ENCODE measurements at places on chromosomes 2 and 18.

- DNase-seq: no peak
Observed at GRCh38 chr2:126656431-126657147, 631 bp downstream of the GYPC start.

DNA sequence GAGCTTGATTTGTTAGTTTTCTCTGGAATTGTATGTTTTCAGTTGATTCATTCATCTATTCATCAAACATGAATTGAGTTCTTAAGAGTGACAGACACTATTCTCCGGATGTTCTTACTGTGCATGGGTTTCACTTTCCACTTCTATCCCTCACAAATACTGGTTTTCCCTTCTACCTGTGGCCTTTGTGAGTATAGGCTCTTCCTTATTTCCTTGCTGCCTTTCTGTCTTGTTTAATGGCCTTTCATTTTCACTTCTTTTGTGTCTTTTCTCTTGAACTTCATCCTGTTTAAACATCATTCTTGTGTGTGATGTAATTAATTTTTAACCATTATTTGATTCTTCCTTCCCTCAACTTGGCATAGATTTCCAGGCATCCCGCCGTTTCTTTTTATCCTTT, 90.7 kb downstream of the CRIM1 start:
- no peak for DNase-seq

GRCh38 chr2:23528690-23529089, 143.7 kb downstream of the KLHL29 start:
- DNase-seq: no peak

DNA sequence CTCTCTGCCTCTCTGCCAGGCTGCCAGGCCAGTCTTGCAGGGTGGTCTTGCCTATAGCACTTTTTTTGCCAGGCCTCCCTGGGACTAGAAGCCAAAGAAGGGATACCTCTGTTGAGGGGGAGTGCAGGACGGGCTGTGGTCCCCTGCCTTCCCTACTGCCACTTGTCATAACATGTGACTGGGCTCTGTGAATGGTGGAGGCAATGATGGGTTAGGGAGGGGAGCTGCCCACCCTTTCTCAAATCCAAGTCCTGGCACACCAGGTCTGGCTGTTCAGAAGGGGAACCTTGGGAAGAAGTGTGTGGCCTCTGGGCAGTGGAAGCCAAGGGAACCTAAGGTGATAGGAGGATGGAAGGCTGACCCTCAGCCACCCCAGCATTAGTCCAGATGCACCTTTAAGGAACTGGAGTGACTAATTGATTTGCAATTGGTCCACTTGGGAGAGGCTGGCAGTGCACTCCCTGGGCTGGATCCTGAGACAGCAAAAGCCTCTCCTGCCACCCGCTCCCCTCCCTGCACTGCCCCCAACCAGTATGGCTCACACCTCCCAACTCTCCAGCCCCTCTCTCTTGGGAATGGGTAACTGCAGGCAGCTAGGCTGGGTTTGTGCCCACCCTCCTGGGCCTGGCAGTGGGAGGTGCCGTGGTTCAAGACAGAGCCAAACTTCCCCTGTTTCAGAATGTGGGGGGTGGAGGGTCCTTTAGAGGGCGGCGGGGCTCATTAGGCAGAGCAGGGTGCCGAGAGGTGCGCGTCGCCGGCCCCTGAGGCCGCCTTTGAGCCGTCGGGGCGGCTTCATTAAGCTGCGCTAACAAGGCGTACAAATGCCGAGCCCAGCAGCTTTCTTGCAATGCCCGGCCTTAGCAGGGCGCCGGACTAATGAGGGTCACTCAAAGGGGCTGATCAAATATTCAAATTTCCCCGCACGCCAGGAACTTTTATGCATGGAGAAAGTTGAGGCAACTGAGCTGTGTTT, 4.5 kb upstream of the SIX3 start:
- no peak for DNase-seq

DNA sequence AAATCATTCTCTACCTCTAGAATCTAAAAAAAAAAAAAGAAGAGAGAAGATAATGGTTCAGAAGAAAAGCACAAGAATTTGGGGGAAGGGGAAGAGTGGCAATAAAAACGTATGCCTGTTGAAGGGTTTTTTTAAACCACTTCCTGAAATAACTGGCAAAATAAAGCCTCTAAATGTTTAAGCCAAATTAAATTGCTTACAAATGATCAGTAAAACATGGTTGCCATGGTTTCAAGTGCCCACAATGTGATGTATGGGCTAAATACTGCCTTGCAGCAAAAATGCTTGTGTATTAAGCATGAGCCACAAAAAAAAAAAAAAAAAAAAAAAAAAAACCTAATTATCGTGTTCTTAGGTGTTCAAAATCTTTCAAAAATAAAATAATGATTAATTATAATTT, 60.8 kb downstream of the RBM43 start:
- DNase-seq: no peak

- peak; percentile 62 for DNase-seq
Observed at GRCh38 chr18:23627321-23627720, 35.4 kb downstream of the ANKRD29 start.

- no peak for DNase-seq
Observed at GRCh38 chr2:166768393-166769123, 119.7 kb upstream of the XIRP2 start.

GRCh38 chr2:67824186-67824585, 238.6 kb downstream of the C1D start:
- no peak for DNase-seq

- no peak for DNase-seq
Observed at GRCh38 chr2:6968319-6969100, 51.3 kb downstream of the RNF144A start.

GRCh38 chr2:212124598-212124997, 414.0 kb downstream of the ERBB4 start:
- DNase-seq: no peak

GRCh38 chr18:43139288-43139946, 23.9 kb upstream of the RIT2 start:
- DNase-seq: no peak

DNA sequence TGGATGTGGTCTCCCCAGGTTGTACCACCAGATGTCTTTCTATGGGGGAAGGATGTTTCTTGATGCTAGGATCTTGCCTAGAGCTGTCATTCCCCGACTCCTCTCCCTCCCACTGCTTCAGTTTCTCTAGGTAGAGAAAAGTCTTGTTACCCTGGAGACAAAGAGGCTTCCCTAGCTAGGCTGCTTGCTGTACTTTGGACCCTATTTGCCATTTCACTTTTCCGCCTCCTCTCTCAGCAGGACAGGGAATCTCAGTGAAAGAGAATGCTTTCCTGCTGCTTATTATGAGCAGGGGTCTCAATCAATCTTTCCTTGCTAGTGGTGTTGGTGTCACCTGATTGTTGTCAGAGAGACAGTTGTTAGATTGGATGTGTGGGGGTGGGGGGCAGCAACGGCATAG, 818.8 kb upstream of the GYPC start:
- no peak for DNase-seq

GRCh38 chr2:168064011-168064998, 183.1 kb downstream of the STK39 start:
- DNase-seq: no peak

- peak; percentile 52 for DNase-seq
Observed at GRCh38 chr2:227871375-227871791, at the start of gene DAW1. TSS of gene DAW1 (plus strand) at chr2:227871631. CDS start at chr2:227871690, 59 bp downstream.

- no peak for DNase-seq
Observed at GRCh38 chr2:100000915-100001707, 141.3 kb downstream of the AFF3 start.

DNA sequence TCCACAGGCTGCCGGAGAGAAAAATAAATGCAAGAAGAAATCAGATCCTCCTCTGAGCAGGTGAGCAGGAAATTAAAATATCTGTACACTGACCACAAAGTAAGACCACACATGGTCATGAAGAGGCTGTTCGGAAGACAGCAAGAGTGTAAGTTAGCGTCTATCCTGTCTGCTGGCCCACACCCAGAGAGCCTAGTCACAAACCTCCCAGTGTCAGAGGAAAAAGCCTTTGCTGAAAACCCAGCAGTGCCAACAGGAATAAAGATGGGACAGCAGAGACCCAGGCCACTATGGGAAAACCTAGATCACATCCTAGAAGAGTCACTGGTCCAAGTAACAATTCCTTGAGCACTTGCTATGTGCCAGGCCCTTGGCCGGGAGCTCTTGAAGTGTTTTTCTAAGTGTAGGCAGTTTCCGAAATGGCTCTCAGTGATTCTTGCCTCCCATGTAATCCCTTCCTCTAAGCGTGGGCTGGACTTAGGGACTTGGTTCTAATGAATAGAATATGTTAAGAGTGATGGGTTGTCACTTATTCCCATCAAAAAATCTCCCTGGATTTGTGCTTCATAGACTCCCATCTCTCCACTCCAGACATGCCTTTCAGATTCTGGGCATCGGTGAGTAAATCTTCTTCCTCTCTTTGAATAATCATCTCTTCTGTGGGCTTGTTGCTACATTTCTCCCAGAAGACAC, 110.9 kb upstream of the PKDCC start:
- DNase-seq: no peak

- no peak for DNase-seq
Observed at GRCh38 chr2:151367571-151367970, 10.2 kb downstream of the TNFAIP6 start.

DNA sequence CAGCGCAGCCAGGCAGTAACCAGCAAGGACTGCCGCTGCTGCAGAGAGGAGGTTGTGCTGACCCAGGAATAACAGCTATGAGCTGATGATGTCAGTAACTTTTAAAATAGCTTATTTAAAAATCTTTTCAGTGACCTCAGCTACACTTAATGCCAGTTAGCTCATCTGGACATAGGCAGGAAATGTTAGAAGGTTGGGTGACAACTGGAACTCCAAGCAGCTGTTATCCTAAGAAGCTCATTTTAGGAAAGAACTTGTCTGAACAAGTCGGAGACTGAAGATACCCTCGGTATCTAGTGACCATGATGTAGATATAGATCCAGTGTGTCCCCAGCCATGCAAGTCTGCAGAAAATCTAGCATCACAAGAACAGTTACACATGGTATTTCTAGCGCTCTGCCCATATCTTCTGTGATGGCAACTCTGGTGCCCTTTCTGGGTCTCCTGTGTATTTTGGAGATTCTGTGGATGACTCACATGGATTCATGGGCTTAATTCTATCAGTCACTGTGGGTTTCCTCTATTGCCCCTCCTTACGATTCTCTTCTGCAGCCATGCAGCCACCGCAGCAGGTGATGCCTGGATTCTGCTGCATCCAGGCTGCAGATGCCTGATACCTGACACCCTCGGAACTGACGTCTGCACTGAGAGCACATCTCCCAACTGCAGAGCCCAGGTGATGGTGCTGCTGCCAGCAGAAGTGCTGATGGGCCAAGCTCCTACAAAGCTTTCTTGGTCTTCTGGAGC, 19.8 kb upstream of the PLEK start:
- DNase-seq: no peak

DNA sequence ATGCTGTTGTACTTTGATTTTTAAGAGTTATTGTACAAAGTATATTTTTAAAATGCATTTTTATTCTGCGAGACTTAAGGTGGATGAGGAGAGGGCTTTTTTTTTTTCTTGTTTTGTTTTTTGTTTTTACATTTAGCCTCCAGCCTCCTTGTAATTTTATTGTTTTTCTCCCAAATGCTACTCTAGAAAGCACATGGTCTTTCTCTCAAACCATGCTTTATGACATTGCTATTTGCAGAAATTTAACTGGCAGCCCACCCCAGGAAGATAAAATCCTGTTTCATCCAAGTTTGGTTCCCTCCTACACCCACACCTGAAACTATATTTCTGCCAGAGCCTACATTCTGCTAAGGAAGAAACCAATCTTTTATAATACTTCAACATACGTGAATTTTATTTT, 184.6 kb downstream of the ARHGAP15 start:
- no peak for DNase-seq

DNA sequence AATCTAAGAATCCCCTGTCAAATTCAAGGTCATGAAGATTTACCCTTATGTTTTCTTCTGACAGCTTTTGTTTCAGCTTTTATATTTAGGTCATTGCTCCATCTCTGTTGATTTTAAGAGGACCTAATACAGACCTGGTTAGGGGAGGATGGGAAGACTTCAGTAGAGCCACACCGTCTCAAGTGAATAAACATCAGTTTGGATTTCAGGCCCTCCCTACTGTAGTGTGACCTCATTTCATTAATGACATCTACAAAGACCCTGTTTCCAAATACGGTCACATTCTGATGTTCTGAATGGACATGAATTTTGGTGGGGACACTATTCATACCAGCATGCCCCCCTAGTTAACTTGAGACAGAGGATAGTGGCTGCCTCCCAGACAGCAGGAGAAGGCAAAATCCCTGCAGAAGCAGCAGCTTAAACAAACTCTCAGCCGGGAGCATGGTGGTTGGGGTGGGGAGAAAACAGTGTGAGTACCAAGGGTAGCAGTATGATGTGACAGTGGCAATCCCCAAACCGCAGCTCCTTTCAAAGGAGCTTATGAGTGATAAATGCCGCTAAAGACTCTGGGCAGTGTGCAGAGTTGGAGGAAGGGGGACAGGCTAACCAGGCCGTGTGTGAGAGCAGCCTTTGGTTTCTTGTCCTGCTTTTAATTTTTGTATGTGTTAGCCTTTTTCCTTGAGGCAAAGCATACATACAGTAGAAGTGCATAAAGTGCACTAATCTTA, 65.9 kb upstream of the TNP1 start:
- no peak for DNase-seq

DNA sequence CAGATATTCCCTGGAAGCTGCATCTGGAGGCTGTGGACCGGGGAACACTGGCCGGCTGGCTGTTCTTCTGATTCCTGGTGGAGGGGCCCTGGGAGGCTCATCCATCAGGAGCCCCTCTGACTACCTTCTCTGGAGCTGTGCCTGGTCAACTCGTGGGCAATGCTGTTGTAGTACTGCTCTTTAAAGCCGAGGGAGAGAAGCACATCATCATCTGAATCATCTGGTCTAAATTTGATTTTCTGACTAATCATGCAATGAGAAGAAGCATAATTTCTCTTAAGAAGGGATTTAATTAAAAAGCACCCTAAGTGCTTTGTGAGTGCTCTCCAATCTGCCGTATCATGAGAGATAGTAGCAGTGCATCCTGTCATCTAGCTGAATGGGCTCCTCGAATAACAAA, 229.5 kb downstream of the FHOD3 start:
- no peak for DNase-seq

GRCh38 chr2:168086851-168087250, 160.5 kb downstream of the STK39 start:
- DNase-seq: no peak

DNA sequence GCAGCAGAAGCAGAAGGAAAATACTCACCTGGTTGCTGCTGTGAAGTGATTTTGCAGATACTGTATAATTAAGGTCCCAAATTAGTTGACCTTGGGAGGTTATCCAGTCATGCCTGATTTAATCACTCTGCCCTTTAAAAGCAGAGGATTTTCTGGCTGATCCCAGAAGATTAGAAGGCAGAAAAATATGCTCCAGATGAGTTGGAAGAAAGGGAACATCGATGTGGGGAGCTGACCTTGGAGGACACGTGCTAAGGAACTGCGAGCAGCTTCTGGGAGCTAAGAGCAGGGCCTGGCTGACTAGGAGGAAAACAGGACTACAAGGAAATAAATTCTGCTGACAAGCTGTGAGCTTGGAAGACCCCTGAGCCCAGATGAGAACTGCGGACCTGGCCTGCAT, 13.3 kb upstream of the DYM start:
- no peak for DNase-seq

GRCh38 chr18:59892123-59892522, 7.7 kb upstream of the PMAIP1 start:
- DNase-seq: no peak

Data from retinal pigment epithelial cell (primary cell).